ENCODE measurements at places on chromosomes 1 and 21.
A peak's percentile ranks its signal among the peaks of the same experiment; 100 is the strongest.

DNA sequence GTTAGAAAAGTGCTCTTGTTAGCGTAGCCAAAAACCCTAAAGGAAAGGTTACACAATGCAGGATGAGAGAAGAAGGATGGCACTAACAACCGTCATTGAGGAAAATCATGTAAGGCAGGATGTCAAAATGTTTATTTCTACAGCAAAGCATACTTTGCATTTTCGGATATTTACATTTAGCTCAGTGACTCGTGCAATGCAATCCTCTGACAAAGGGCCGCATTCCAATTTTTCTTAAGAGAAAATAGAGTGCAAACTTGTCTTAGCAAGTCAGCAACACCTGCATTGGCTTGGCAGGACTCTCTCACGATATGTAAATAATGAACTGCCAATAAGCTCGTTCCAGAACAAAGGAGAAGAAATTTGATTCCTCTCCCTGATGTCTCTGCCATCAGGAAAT lies 33.3 kb downstream of the TIAM1 start:
- no peak for DNase-seq

DNA sequence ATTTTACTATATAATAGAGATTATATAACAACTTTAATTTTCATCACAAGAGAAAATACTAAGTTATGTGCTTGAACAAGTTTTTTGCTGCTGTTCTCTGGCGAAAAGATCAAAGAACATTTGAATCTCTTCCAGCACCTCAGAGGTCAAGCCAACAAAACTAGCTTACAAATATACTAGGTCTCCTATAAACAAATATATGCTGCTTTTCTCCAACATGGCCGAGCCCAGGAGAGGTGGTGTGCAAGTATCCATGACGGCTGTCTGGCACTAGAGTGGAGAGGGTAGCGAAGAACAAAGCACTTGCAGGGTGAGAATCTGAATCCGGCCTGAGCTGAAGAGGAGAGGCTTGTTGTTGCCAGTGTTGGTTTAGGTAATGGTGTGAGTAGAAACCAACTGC lies 7.5 kb upstream of the FMO3 start:
- DNase-seq: no peak

DNA sequence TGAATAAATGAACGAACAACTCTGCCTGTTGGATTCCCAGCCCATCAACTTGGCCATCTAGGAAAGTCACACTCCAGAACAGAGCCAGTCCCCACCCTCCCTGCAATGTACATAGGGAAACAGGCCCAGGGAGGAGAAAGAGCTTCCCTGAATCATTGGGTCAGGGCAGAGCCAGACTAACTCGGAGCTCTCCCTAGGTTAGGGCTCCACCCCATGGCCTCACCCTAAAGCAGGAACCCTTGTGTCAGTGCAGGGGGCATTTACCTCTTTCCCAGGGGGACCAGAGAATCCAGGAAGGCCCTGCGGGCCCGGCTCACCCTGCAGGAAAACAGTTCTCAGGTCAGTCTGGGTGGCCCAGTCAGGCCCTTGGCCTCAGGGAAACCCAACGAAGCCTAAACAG lies 11.6 kb downstream of the COL9A2 start:
- DNase-seq: no peak

- no peak for DNase-seq
Observed at GRCh38 chr1:154775621-154776605, 94.2 kb downstream of the KCNN3 start.

DNA sequence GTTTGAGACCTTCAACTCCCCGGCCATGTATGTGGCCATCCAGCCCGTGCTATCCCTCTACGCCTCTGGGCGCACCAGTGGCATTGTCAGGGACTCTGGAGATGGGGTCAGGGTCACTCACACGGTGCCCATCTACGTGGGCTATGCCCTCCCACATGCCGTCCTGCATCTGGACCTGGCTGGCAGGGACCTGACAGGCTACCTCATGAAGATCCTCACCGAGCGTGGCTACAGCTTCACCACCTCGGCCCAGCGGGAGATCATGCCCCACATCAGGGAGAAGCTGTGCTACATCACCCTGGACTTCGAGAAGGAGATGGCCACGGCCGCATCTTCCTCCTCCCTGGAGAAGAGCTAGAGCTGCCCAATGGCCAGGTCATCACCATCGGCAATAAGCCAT lies 36.5 kb upstream of the ZP4 start:
- DNase-seq: no peak

DNA sequence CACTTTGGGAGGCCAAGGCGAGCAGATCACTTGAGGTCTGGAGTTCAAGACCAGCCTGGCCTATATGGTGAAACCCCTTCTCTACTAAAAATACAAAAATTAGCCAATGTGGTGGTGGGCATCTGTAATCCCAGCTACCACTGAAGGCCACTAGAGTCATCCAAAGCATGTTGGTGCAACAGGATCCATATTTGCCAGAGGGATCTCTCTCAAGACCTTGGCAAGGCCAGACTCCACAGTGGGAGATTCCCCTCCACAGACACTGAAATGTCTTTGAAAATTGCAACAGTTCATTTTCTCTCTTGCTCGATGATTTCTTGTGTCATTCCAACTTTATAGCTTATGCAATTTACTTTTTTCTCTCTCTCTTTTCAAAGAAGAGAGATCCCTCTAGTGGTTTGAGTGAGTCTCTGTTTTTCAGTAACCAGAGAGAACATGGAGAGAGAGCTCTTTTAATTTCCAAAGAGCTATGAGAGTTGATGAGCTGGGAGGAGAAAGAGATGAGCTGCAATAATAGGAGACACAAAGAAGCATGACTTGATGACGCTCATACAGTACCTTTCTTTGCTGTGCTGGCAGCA lies 176.8 kb upstream of the USP25 start:
- DNase-seq: peak; percentile 10

GRCh38 chr1:163039707-163040093 lies 29.5 kb upstream of the RGS4 start:
- no peak for DNase-seq

GRCh38 chr1:179058487-179059483 lies 23.1 kb upstream of the TOR3A start:
- peak; percentile 48 for DNase-seq

- DNase-seq: no peak
Observed at GRCh38 chr1:66445492-66446181, 88.3 kb upstream of the SGIP1 start.

DNA sequence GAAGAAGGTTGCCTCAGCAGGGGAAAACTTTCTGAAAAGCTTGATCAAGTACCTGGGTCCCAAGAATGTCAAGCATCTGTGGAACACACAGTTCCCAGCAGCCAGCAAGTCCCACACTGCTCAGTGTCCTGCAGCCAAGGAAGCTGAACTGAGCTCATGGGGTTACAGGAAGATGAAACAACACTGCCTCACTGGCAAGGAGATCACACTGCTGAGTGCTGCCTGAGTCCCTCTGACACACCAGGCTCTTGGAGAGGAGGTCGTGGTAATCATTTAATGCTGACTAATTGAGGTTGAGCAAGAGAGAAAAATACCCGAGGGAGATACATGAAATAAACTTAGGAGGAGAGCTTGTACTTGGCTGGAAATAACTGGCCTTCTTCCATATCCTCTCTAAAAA lies 75.2 kb downstream of the MPZL1 start:
- peak; percentile 97 for DNase-seq

- DNase-seq: no peak
Observed at GRCh38 chr21:25925936-25926335, 191.2 kb downstream of the GABPA start.

GRCh38 chr1:204443871-204444581 lies 32.4 kb upstream of the PPP1R15B start:
- DNase-seq: no peak

DNA sequence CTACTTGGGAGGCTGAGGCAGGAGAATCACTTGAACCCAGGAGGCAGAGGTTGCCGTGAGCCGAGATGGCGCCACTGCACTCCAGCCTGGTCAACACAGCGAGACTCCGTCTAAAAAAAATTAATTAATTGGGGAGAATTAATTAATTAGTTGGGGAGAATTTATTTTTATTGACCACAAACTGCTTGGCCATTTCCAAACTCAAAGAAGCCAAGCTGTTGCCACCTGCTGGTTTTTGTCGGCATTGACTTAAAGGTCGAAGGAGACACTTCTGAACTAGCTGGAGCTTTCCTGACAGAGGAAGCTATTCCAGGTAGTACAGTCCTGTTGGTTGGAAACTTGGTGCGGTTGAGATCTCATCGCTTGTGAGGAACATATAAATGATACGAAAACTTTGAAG lies 13.1 kb downstream of the MAP1LC3C start:
- DNase-seq: peak; percentile 35

DNA sequence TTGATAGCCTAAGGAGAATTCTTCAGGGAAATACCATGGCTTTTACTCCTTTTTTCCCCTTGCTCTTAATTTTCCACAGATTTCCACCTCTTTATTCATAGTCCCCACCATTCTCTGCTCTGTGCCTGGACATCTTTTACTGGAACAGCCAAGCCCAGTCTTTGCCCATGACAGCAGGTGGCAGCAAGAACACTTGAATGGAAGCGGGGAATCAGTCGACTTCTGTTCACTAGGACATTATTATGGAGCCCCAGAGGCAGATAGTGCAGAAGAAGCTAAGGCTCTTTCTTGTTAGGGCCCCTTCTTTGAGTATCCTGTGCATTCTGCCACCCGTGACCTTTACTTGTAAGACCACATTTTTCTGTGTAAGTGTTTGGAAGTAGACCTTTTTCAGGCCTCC lies 6.3 kb downstream of the OR14I1 start:
- no peak for DNase-seq

GRCh38 chr1:43318831-43319230 lies 18.0 kb downstream of the TIE1 start:
- no peak for DNase-seq

- no peak for DNase-seq
Observed at GRCh38 chr1:1437033-1437903, 1.8 kb downstream of the VWA1 start.

- no peak for DNase-seq
Observed at GRCh38 chr21:42698733-42699132, 45.3 kb downstream of the PDE9A start.

GRCh38 chr1:115797486-115797885 lies 29.0 kb upstream of the CASQ2 start:
- DNase-seq: no peak

- DNase-seq: no peak
Observed at GRCh38 chr1:13753636-13754402, 53.8 kb downstream of the PRDM2 start.

- peak; percentile 42 for DNase-seq
Observed at GRCh38 chr21:15774590-15774989, 44.8 kb downstream of the USP25 start.

Data from HFFc6 (cell line).